ENCODE measurements at places on chromosomes 3 and 15.

GRCh38 chr3:195102609-195103467 is 168.1 kb downstream of the XXYLT1 start:
- DNase-seq: no peak

- no peak for DNase-seq
Observed at GRCh38 chr15:81419332-81419943, 45.4 kb upstream of the TMC3 start.

DNA sequence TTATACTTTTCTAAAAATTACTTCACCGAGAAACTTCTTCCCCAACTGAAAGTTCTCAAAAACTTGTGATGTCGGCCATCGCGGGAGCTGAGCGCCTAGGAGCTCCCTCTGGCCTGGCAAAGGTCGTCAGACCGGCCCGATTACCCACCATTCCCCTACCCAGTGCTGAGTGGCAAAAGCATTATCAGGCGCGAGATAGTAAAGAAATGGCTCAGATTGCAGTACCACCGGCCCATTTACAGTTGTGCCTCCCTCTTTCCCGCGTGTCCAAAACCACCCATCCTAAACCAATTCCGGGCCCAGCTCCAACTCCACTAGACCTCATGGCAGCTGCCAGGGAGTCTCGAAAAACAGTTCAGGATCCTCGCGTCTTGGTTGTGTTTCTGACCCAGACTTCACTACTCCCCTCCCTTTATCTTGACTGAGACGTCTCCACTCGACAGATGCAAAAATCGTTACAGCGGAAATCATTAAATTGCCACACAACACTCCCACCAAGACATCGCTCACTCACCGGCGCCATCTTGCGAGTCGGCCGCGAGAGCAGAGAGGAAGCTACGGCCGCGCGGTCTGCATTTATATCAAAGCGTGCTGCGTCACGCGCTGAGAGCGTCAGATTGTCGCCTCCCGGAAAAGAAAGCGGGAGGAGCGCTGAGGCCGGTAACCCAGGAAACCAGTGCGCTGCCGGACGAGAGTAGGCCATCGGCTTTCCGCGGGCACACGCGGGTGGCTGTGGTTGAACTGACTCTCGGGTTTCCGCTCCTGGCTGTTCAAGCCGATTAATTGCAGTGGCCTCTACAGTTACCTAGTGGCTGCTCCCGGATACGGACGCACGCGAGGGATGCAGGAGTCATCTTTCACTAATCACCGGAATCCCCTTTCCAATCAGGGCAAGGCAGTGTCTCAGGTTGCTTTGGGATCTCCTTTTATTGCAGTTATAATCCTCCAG is at the start of gene RPL22L1:
RPL22L1 (minus strand) TSS at position 551 of the 949 bp plus-strand sequence; CDS start at position 523, 28 bp downstream.
- DNase-seq: no peak

DNA sequence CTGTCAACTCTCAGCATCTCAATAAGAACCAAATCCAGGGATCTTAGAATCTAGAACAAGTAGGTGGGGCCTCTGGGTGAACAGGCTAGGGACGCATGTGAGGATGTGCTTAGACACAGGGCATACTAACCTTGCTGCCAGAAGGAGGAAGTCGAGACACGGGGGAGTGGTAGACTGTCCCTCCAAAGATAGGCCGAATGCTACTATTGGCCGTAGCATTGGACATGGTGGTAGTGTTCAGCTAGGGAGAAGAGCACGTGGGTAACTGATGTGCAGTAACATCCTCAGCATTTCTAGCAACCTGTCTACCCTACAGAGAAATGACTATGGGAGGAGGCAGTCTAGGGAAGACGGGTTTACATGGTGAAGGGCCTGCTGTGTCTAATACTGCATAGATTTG is 15.6 kb downstream of the RCCD1 start:
- no peak for DNase-seq

GRCh38 chr15:33766389-33766788 is 201.9 kb upstream of the CHRM5 start:
- DNase-seq: no peak

DNA sequence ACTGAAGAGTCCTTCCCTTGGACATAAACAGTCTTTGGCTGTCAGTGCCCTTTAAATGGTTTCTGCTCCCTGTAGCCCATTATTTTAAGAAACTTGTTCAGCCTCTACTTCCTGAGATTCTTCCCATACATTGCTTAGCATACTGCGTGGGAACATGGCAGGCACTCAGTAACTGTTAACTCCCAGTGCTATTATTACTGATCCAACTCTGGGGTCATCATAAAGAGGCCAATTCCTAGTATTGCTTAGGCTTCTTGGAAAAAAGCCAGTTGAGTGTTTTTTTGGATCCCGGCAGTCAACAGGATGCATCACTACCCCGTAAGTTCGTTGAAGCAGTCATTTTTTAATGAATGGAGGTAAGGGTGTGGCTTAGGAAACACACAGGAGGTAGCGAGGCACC is 206.2 kb upstream of the ADAMTS9 start:
- DNase-seq: no peak

GRCh38 chr15:39976291-39977274 is 42.7 kb downstream of the EIF2AK4 start:
- DNase-seq: no peak

- DNase-seq: no peak
Observed at GRCh38 chr3:183277260-183277659, 24.2 kb downstream of the B3GNT5 start.

DNA sequence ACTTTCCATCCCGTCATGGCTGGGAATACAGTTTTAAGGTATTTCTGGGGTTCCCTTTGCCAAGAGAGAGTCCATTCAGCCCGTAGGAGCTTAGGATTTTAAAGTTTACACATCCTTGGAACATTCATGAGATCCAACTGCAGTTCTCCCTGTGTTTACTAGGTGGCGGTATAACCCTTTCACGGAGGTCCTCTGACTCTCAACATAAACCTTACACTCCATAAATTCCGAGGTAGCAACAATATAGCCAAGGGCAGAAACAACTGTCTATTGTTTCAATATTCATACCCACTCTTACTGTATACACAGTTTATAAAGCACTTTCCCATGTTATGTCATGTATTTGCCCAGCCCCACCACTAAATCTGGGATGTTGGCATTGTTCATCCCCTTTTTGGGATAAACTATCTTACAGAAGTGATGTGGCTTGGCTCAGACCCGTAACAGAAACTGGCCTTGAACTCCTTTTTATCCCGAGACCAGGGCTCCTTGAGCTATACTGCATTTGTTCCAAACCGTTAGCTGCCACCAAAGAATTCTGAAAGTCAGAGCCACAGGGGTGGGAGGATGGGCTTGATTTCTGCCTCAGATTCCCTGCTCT is 69.2 kb upstream of the COL6A5 start:
- DNase-seq: peak; percentile 46

- no peak for DNase-seq
Observed at GRCh38 chr3:137199678-137200077, 241.9 kb downstream of the IL20RB start.

DNA sequence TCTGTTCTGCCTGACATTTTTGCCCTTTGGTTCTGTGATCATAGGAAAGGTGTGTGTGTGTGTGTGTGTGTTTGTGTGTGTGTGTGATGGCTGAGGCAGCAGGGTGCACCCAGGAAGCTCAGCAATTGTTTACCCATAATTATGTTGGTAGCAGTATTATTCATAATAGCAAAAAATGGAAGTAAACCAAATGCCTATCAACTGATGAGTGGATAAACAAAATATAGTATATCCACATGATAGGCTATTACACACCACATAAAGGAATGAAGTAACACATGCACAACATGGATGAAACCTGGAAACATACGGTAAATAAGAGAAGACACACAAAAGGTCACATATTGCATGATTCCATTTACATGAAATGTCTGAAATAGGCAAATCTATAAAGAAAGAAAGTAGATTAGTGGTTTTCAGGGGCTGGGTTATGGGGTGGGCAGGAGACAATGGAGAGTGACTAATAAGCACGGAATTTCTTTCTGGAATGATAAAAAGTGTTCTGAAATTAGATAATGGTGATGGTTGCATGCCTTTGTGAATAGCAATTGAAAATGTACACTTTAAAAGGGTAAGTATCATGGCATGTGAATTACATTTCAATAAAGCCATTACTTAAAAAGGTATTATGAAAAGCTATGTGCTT is 167.2 kb downstream of the POLR2M start:
- DNase-seq: no peak

DNA sequence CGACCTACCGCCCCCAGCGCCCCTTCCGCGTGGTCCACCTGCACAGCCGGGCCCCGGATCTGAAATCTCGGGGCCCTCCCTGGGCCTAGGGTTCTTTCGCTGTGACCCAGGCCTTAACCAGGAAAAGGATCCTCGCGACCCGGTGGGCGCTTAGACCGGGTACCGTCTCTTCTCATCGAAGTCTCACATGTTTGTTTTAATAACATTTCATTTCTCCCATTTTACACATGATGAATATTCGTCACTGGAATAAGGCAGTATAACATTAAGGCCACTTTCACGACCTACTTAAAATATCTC is 277 bp upstream of the DALRD3 start:
- DNase-seq: no peak

GRCh38 chr3:94258851-94259250 is 196.0 kb downstream of the NSUN3 start:
- DNase-seq: no peak

DNA sequence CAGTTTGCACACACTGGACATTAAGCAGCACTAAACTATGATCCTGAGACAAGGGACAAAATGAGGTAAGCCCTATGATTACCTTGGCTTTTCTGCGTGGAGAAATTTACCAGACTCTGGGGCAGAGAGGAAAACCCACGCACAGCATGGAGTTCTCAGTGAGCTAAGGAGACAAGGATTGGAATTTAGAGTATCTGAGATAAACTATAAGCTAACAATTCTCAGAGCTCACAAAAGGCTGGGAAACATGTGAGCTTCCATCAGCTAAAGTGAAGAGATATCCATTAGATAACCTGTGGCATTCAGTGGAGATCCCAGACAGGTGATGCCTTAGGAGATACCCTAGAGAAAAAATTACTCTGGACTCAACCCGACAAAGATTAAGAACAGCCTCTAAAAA is 48.7 kb downstream of the NBEAL2 start:
- DNase-seq: no peak

- no peak for DNase-seq
Observed at GRCh38 chr3:124209426-124209825, 217.5 kb upstream of the ROPN1 start.

DNA sequence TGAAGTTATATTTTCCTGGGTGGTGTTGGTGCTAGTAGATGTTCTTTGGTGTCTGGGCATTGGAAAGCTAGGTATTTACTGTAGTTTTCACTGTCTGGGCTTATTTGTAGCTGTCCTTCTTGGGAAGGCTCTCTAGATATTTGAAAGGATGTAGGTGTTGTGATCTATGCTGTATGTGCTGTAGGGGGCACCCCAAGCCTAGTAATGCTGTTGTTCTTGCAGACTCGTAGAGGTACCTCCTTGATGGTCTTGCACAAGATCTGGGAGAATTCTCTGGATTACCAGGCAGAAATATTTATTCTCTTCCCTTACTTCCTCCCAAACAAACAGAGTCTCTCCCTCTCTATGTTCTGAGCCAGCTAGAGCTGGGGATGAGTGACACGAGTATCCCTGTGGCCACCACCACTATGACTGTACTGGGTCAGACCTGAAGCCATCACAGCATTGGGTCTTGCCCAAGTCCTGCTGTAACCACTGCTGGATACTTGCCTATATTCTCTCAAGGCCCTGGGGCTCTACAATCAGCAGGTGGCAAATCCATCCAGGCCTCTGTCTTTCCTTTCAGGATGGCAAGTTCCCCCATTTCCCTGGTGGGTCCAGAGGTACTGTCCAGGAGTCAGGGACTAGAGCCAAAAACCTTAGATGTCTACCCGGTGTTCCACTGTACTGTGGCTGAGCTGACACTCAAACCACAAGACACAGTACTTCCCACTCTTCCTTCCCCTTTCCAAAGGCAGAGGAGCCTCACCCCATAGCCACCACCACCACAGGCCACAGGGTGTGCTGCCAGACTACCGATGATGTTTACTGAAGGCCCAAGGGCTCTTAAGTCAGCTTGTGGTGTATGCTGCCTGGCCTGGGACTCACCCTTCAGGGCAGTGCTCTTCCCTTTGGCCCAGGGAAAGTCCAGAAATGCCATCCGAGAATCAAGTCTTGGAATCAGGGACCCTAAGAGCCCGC is 195.2 kb upstream of the DPPA4 start:
- peak; percentile 2 for DNase-seq

GRCh38 chr3:44337248-44337785 is 1.2 kb upstream of the TCAIM start:
- DNase-seq: no peak

GRCh38 chr3:27093771-27094170 is 275.4 kb downstream of the NEK10 start:
- no peak for DNase-seq

DNA sequence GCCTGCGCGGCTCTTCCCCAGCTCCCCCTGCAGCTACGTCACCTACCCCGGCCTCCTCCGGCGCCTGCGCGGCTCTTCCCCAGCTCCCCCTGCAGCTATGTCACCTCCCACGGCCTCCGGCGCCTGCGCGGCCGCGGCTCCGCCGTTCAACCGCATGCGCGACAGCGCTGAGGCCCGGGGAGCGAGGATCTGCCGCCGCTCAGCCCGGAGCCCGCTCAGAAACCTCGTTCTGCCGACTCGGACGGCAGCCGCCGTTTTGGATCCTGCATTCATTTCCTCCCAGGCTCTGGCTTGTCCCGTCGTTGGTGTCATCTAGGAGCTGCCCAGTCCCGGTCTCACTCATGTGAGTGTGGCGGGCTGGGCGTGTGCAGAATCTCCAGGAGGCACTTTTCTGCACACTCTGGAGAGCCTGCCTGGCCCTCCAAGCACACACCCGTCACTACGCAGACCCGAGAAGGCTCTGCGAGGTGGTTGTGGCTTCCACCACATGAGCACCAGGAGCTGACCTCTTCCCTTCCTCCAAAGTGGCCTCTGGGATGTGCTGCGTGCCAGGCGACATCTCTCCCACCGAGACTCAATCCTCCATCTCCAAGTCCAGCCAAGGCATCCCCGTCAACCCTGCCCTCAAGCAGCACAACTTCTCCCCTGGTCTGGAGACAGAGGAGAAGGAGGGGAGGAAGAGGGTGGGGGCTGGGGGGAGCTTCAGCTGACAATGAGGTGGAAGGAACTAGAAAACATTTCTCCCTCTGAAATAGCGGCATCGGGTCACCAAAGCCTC is 165.3 kb downstream of the CHSY1 start:
- no peak for DNase-seq

DNA sequence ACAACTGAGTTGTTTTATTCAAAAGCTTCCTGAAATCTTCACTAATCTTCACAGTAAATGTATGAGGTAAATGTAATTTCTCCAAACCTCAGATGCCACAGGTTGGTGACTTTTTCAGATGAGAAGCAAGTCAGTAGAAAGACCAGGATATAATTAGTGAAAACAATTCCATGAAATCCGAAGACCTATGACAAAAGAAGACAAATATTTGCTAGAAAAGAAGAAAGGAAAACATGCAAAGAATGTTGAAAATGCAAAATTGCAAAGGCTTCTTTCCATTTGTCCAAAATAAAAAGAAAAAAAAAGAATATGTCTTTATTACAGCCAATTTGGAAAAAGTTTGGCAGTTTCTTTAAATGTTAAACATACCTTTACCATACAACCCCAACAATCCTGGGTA is 88.3 kb upstream of the MYRIP start:
- no peak for DNase-seq

All from NCI-H187 (cell line).